ENCODE measurements at places on chromosomes 1 and 21.

GRCh38 chr1:22654692-22655091 lies 1.7 kb downstream of the C1QB start:
- no peak for DNase-seq

DNA sequence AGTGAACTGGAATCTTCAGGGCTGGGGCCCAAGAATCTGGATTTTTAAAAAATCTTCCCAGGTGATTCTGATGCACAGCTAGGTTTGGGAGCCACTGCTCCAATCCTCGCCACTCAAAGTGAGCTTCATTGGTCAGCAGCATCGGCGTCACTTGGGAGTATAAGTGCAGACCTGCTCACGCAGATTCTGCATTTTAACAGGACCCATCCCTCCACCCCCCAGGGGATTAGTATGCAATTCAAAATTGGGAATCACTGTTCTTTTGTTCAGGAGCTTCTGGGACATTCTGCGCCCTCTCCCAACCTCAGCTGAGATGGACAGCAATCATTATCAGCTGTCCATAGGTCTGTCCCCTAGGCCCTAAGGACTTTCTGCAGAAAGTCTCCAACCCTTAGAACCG lies 53.5 kb downstream of the LGR6 start:
- no peak for DNase-seq

- DNase-seq: no peak
Observed at GRCh38 chr1:31348449-31348848, 24.4 kb downstream of the FABP3 start.

- DNase-seq: no peak
Observed at GRCh38 chr1:9119745-9120144, 9.2 kb downstream of the GPR157 start.

GRCh38 chr1:221753828-221754188 lies 11.9 kb upstream of the DUSP10 start:
- no peak for DNase-seq

DNA sequence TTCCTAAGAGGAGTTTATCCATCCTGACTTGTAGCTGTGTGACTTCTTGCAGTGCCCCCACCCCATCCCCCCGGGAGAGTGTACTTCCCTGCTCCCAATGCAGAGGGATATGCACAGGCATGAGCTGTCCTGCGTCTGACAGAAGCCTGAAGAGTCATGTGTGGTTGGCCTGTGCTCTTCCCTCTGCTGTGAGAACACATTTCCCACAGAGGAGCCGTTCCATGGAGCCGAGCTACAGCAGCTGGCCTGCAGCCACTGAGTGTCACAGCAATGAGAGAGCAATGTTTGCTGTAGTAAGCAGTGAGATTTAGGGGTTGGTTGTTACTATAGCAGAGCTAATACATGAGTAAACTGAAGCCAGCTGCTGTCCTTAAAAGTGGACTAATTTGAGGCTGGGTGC lies 22.0 kb downstream of the PARS2 start:
- peak; percentile 11 for DNase-seq

DNA sequence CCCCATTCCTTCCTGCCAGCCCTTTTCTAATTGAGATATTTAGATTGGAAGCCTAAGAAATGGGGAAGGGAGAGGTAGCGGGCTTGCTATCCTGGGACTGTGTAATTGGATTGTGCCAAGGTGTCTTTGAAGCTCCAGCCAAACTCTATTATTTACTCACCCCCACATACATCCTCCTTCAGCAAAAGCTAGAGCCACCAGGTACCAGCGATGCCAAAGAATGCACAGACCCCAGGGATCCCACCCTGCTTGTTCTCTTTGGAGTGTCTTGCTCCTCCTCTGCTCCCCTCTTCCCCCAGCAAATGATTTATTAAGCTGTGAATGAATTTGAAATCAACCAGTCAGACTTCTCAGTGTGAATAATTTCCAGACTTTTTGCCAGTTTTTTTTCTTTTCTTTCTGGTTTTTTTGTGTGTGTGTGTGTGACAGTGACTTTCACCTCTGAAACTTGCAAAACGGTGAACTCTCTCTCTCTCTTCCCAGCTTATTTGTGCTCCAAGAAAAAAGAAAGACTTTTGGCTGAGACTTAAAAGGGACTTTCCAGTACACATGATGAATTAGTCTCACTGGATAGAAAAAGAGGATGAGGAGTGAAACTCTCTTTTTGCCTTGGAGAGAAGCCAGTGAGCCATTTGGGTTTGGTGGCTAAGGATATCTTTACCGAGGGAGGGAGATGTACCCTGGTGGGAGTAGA lies 1.8 kb downstream of the VASH2 start:
- DNase-seq: no peak

- peak; percentile 42 for DNase-seq
Observed at GRCh38 chr1:156625436-156626078, 6.3 kb downstream of the HAPLN2 start.

DNA sequence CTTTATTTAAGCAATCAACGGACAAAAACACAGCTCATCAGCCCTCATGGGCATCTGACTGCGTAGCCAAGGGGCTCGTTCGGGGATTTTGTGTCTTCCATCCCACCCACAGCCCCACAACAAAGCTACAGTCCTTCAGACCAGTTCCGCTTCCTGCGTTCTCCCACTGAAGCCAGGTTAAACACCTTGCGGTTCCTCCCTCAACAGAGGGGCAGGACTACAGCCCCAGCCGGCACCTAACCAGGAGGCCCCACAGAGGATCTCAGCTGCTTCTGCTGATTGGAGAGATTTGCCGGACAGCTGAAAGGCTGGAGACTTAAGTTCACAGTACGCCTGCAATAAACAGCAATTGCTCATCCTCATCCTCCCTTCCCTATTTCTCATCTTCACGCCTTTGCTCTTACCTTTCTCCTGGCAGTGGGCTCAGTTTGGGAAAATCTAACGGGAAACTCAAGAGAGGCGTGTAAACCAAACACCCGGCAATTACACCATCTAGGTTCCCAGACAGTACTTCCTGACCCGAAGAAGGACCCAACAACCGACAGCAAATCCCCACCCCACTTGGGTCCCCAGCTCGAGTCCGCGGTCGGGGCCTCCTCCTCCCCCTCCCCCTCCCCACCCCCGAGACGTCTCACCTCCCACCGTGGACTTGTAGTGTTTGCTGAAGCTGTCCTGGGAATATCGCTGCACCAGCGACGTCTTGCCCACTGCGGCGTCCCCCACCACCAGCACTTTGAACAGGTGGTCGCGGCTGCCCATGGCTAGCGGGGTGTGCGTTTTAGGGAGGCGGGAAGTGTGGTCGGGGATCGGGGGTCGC lies 876 bp downstream of the RAB29 start:
- no peak for DNase-seq

DNA sequence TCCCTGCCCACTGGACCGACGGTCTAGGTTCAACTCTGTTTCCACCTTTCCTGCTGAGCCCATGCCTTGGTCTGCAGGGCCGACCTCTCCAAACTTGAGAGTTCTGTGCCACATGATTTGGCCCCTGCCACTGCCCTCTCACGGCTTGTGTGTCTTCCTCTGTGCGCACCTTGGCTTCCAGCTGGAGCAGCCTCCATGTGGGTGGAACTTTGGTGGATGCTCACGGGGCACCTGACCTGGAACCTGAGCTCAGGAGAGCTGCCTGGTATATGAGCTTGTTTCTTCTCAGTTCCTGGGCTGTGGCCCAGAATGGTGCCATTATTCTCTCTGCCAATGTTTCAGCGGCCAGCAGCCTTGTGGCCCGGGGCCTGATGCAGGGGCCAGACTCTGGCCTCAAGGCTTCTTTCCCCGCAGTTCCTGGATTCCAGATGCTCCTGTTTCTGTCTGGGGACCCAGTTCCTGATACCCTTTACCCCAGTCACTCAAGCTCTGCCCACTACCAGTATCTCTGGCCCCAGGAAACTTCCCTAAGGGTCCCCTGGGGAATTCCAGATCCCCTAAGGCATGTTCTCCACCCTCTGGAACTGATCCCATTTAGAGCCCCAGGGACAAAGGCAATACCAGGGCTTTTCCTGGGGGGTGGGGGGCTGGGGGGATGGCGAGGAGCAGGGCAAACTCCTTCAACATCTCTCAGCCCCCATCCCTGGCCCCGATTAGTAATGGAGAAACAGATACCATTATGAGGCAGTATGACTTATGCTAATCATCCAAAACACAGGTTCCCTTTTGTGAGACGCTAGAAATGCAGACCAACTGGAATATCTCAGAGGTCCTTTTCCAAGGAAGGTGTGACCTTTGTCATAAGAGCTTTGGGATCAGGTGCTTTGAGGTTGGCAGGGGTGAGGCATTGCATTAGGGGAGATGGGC lies 11.1 kb downstream of the QSOX1 start:
- DNase-seq: no peak

DNA sequence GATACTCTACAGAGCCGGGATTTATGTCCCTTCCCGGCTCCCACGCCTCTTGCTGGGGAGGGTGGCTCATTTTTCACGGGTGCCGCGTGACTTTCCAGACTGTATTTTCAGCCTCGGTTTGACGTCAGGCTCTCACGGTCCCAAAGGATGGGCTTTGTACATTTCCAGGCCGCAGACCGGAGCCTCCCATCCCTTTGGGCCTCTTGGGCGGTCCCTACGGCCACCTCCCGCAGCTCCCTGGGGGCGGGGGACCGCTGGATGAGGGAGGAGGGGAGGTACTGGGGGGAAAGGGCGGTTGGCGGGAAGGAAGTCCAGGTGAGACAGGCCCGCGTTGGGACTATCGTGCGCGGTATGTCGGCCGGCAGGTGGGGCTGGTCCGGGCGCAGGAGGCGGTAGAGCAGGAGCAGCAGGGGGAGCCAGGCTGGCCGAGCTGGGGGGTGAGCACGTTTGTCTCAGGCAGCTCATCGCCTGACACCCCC lies 17.9 kb downstream of the UBL4B start:
- no peak for DNase-seq

DNA sequence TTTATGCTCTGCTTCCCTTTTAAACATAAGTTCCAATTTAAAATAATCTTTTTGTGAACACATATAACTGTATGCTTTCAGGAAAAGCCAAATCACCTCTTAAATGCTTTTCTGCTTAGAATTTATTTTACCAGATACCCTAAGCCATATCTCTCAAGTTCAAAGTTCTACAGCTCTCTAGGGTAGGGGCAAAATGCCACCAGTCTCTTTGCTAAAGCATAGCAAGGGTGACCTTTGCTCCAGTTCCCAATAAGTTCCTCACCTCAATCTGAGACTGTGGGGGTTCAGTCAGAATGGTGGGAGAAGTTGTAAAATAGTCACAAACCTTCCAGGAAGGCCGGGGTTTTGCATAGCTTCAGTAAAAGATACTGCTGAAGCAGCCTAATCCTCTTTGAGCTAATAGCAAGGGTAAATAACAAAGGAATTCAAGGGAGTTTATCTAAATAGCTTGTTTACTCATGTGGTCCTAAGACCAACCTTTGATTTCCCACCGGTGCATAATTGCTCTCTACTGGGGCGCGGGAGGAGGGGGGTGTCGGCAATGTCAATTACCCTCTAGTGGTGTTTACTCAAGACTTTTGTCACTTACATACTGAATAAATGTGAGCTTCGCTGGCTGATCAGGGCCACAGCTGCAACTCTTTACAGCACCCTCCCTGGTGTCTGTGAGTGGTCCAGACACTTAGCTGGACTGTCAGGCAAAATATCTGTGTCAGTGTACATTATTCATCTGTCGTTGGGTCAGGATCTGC lies 1376.2 kb downstream of the NCAM2 start:
- no peak for DNase-seq

DNA sequence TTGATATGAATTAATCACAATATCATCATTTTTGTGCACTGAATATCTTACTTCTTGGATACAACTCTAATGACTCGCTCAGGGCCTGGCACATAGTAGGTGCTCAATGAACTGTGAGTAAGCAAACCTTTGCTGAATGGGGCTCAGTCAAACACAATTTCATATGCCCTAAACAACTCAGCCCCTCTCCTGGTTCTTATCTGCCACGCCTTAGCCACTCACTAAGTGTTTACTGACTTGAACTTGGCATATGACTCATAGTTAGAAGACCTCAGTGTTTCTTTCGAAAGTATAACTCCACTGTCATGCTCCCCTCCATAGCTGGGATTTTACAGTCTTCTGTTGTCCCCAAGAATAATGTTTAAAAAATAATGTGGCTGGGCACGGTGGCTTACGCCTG lies 4.8 kb upstream of the IFNLR1 start:
- DNase-seq: peak; percentile 62

DNA sequence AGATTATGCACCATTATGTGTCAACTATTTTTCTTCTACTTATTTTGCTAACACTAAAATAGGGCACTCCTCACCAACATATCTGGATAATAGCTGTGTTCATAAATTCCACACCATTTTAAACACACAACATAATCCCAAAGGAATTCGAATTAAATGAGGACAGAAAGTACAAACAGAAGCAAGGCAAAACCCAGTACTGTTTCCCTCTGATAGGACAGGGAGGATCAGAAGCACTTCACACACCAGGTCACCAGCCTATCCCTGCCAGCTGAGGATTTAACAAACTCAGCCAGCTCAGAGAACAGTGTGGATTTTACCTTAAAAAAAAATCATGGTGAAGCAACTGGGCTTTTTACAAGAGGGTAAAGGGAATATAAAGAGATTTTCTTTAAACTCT lies 20.0 kb downstream of the CRYZ start:
- no peak for DNase-seq

DNA sequence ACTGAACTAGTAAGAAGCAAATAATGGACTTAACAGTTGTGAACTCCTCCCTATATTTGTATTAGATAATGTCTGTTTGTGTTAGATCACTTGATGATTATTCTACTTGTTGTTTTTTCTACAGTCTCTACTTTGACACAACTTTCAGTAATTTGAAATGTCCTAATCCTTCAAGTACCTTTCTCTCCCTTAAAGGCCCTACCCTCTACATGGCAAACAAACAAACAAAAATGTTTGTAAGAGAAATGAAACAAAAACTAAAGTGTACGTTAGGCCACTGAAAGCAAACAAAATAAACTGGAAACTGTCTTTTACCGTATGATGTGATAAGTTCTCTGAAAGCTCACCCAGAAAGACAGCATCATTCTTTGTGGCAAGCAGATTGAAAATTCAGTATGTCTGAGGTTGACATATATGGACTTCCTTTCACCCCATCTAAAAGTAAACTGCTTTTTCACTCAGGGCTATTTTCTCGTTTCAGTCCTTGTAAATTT lies 255.9 kb upstream of the SNX7 start:
- no peak for DNase-seq

DNA sequence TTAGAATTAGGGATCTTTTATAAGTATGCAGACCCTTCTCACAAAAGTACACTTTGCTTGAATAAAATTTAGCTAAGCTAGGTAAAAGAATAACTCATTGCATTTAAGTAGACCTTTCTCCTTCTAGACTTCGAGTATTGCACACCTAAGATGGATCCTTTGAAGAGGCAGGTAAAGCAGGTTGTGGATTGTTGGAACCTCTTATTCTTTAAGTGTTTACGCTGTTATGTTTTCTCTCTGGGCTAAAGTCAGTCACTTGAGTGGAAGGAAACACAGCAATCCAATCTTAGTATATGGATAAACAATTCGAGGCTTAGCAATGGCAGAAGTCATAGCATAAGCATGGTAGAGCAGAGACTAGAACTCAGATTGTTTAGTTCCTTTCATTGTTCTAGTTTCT lies 11.4 kb downstream of the MAGI3 start:
- no peak for DNase-seq

DNA sequence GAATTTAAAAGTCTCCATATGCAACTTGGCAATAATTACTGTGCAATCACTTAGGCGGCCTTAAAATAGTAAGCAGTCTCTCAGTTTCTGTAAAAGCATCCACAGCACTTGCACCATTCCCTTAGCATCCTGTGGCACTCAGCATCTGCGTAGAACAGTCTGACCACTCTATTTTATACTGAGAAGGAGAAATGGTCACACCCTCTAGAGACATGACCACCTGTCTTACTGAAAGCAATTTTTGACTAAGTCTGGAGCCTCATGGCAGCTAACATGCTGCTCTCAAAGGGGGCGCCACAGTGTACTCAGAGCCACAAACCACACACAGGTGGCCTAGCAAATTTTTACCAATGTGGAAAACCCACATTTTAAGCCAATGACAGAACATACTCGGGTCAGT lies 62.0 kb downstream of the KCNK1 start:
- no peak for DNase-seq

Measured in AG08395 (cell line).